Sigmoid colon (tissue), 7 donors: ENCODE measurements at places on chromosomes 2 and 18. TPM values are rescaled to one million over a fixed set of nuclear protein-coding genes. Genes with fewer than 3 reads are reported as not detected.

DNA sequence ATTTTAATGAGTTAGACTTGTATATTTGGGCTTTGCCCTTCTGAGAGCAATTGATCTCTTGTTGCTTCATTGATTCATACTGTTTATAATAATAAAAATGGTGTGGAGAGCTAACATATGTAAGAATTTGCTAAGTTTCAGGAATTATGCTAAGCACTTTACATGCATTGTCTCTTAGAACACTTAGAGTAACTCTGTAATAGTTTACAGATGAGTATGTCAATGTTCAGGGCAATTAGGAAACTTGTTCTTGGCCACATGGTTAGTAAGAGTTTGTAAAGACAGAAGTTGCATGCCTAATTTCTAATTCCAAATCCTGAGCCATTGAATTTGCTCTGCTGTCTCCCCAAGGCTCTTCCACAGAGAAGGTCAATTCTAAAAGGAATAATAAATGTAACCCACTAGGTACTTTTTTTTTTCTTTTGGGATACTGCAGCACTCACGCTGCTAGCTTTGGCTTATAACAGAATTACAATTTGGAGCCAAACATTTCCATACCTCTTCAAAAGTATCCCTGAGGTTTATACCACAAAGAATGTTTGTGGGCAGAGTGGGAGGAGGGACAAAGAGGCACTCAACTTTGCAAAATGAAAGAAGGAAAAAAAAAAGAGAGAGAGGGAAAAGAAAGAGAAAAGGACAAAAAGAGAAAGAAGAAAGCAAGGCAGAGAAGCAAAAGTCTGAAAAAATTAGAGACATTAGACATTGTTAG is 232.4 kb downstream of the CALCRL start:
- DNase-seq, result no peak

DNA sequence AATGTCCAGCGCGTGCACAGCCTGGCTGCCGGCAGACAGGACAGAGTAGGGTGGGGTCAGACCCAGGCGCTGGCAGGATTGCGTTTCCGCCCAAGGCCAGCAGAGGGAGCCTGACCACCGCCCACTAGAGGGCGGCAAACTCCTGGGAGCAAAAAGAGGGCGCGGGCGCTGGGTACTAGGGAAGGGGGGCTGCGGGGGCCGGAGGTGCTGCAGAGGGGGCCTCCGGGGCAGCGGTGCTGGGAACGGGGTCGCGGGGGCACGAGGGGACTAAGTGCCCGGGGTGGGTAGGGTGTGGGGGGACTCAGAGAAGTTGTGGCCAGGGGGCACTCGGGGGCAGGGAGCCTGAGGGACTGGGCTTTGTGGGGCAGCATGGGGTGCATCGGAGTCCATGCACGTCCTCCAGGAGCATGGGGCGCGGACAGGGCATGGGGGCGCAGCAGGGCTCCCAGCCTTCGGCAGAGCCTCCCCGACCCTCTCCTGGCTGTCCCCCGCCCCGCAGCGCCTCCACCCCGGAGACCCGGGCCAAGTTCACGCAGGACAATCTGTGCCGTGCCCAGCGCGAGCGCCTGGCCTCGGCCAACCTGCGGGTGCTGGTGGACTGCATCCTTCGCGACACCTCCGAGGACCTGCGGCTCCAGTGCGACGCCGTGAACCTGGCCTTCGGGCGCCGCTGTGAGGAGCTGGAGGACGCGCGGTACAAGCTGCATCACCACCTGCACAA is 3.2 kb downstream of the TEKT4 start:
- no peak for DNase-seq

DNA sequence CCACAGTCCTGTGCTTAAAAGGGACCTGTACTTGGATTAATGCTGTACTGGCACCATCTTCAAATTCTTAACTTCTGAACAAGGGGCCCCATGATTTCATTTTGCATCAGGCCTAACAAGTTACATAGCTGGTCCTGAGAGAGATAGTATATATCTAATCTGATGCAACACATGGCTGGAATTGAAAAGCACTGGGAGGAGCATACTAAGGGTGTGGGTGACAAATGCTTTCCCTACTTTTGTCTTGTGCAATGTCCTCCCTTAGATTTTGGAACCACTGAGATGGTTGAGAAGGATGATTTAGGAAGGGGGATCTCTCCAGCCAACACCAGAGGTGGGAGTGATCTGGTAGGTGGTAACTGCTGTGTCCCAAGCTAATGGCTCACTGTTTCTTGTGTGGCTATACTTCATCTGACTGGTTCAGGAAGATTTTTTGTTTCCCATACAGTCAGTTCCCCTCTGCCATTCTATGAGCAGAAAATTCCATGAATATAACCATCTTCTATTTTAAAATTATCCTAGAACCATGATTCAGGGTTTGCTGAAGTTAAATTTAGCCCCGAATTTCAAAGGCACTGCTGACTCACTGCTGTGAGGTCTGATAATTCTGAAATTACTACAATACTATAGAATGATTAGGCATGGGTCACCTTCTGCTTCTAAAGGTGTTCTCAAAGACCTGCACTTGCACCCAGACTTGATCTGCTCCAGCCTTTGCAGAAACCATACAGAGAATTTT is 108.3 kb upstream of the NCKAP5 start:
- DNase-seq, result no peak

ABCG8 gene
- not detected for total RNA-seq
